ENCODE measurements at places on chromosomes 6 and 20.
A peak's percentile ranks its signal among the peaks of the same experiment; 100 is the strongest.

DNA sequence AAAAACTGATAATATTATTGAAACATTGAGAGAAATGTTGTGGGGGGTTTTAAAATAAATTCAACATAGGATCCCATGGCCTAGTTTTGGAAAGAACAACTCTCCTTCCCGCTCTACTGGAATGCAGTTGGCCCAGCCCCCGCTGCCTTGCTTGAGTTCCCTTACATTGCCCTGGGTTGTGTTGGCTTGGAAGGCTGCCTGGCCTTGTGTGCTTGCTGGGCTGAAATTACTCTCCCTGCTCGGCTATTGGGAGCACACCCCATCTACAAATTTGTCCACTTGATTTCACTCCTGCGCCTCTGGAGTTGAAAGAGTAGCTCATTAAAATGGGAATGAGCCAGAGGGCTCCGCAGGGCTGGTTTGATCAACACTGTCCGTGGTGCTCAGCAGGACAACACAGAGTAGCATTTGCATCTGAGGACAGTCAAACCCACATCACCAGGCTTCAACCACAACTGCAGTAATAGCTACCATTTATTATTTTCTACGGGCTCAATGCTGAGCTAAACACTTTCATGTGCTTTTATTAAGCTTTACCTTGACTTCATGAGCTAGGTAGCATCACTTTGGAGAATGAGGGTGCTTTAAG, 35.2 kb downstream of the DOK5 start:
- DNase-seq = no peak

- DNase-seq = no peak
These were observed 2.8 kb upstream of the DIDO1 start for GRCh38 chr20:62929051-62929538.

- no peak for DNase-seq
These were observed 256.7 kb downstream of the CLIC5 start for GRCh38 chr6:45758787-45759471.

GRCh38 chr6:132931313-132931712, 116.9 kb downstream of the RPS12 start:
- DNase-seq = no peak

DNA sequence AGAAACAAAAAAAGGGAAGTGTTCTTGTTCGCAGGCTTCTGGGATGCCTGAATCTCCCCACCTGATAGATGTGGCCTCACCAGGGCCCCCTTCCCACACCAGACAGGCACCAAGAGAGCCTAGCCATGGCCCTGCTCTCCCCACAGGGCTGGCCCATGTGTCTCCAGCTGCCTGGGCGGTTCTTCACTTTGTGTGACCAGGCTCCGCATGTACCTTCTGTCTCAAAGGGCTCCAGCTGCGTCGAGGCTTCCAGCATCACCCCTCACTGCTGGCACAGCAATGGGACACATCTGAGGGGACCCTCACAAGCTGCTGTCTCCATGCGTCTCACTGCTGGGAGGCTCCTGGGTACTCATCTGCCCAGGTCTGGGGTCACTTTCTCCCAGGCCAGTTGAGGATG, 362.9 kb downstream of the ZFAND3 start:
- DNase-seq = no peak

- DNase-seq = no peak
These were observed 54.8 kb upstream of the MBOAT1 start for GRCh38 chr6:20266851-20267608.

GRCh38 chr6:49462599-49462926, 490 bp downstream of the MMUT start:
- DNase-seq = no peak

GRCh38 chr6:169162752-169163407, 90.8 kb downstream of the THBS2 start:
- DNase-seq = no peak

- DNase-seq = no peak
These were observed 127.1 kb downstream of the OPRM1 start for GRCh38 chr6:154166140-154166539.

- peak; percentile 31 for DNase-seq
These were observed at the start of gene EDN1 for GRCh38 chr6:12289933-12290820. TSS of gene EDN1 (plus strand) at chr6:12290361. CDS start at chr6:12290630, 269 bp downstream.

- no peak for DNase-seq
These were observed 200.9 kb upstream of the EYA4 start for GRCh38 chr6:133040094-133040802.

- no peak for DNase-seq
These were observed 72.8 kb upstream of the PAX1 start for GRCh38 chr20:21632735-21633053.

- DNase-seq = no peak
These were observed 47.8 kb upstream of the ARMC2 start for GRCh38 chr6:108800427-108800864.
